ENCODE measurements at places on chromosomes 3 and 15. TPM values are rescaled to one million over a fixed set of nuclear protein-coding genes. Genes with fewer than 3 reads are reported as not detected.

The UQCRC1 gene
- 241 TPM for total RNA-seq

The GUCA1C gene
- total RNA-seq, result not detected

The IMPG2 gene
- total RNA-seq, result 0.14 TPM

The FEZF2 gene
- total RNA-seq, result not detected

The PYGO1 gene
- total RNA-seq, result 8.6 TPM

The GP9 gene
- not detected for total RNA-seq

The CPB1 gene
- not detected for total RNA-seq

The NXPE3 gene
- 22.8 TPM for total RNA-seq

The TTC21A gene
- total RNA-seq, result 1.8 TPM

The AGBL1 gene
- not detected for total RNA-seq

The CCK gene
- 0.14 TPM for total RNA-seq

The RLBP1 gene
- total RNA-seq, result not detected

The AHSG gene
- not detected for total RNA-seq

The TMEM212 gene
- total RNA-seq, result not detected

The NBEAL2 gene
- total RNA-seq, result 1.4 TPM

The FBXW12 gene
- total RNA-seq, result not detected

The MUC4 gene
- total RNA-seq, result under 0.01 TPM

The TLR9 gene
- total RNA-seq, result under 0.01 TPM

The RYR3 gene
- 0.09 TPM for total RNA-seq

The LRRIQ4 gene
- not detected for total RNA-seq

The GOLGA8S gene
- under 0.01 TPM for total RNA-seq

The TRAIP gene
- total RNA-seq, result 1.4 TPM

The ARL6 gene
- total RNA-seq, result 16.5 TPM

The SCG5 gene
- total RNA-seq, result 13.7 TPM

The SLTM gene
- total RNA-seq, result 63.3 TPM

The INKA1 gene
- 3.7 TPM for total RNA-seq

The IL1RAP gene
- total RNA-seq, result 11.0 TPM

The MESP2 gene
- total RNA-seq, result 0.57 TPM

The GOLGA8G gene
- under 0.01 TPM for total RNA-seq

The PCOLCE2 gene
- 60.7 TPM for total RNA-seq

The SPINT1 gene
- total RNA-seq, result 0.18 TPM

The OR4F6 gene
- not detected for total RNA-seq

The DPPA2 gene
- not detected for total RNA-seq

The AKAP13 gene
- 70.6 TPM for total RNA-seq

The EOMES gene
- not detected for total RNA-seq
